ENCODE measurements at places on chromosomes 13 and 19. TPM values are rescaled to one million over a fixed set of nuclear protein-coding genes. Genes with fewer than 3 reads are reported as not detected.
A peak's percentile ranks its signal among the peaks of the same experiment; 100 is the strongest.

- no peak for ATAC-seq
Measured at GRCh38 chr13:76882431-76882830, 3.8 kb downstream of the KCTD12 start.

DNA sequence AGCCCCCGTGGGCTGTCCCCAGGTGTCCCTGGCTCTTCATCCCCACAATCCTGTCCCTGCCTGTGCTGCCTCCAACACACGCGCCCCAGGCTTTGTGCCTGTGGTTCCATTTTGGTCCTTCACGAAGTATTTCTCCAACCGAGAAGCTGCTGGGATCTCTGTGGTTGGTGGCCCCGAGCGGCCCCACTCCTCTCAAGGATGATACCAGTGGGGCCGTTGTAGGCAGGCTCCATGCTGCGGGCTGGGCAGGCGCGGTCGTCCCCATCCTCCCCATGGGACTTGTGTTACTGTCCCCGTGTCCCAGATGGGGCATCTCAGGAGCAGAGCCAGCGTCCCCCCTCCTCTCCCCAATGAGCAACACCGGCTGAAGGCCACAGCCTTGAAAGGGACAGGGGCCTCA lies 3.7 kb upstream of the ZNF554 start:
- ATAC-seq, result no peak

GRCh38 chr13:60118696-60119400 lies 44.9 kb downstream of the DIAPH3 start:
- no peak for ATAC-seq

GRCh38 chr19:40721936-40722661 lies 5.2 kb downstream of the ITPKC start:
- peak; percentile 14 for ATAC-seq

- ATAC-seq, result no peak
Measured at GRCh38 chr13:50916701-50917184, 7.2 kb downstream of the RNASEH2B start.

DNA sequence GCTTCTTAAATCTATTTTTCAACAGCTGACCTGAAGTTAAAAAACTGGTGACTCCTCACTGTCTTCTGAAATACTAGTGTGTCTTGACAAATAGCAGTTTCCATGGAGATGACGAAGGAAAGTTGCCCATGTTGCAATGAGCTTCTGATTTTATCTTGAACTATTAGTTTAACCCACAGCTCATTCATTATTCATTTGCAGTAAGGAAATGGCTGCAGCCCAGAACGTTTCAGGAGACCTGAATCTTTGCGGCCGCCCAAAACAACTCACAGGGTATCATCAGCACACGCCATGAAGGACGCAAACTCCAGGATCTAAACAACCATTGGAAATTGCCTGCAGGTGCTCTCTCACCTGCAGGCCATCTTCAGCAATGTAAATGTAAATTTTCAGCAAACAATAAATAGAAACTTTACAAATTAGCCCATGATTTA lies 142.5 kb downstream of the DCLK1 start:
- ATAC-seq, result no peak

DNA sequence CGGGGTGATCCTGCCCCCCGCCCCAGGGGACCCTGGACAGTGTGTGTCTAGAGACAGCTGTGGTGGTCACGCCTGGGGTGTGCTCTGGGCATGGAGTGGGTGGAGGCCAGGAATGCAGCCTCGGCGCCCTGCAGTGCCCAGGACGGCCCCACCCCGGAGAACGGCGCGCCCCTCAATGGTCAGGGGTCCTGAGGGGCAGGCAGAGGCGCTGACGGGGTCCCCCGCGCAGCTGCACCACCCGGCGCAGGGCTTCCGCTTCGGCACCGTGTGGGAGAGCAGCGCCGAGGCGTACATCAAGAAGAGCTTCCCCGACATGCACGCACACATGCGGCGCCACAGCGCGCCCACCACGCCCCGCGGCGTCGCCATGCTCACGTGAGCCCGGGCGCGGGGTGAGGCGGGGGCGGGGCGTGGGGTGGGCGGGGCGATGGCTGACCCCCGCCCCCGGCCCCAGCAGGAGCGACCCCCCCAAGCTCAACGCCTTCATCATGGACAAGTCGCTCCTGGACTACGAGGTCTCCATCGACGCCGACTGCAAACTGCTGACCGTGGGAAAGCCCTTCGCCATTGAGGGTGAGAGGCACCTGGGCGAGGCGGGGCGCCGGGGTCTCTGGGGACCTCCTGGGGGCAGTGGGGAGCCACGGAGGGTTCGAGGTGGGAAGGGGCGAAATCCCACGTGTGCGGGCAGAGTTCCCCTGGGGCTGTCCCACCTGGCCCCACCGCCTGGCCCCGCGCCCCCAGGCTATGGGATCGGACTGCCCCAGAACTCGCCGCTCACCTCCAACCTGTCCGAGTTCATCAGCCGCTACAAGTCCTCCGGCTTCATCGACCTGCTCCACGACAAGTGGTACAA lies 7.4 kb downstream of the GRIN3B start:
- no peak for ATAC-seq

GRCh38 chr13:114030666-114031610 lies 57.1 kb upstream of the C13orf46 start:
- peak; percentile 6 for ATAC-seq

DNA sequence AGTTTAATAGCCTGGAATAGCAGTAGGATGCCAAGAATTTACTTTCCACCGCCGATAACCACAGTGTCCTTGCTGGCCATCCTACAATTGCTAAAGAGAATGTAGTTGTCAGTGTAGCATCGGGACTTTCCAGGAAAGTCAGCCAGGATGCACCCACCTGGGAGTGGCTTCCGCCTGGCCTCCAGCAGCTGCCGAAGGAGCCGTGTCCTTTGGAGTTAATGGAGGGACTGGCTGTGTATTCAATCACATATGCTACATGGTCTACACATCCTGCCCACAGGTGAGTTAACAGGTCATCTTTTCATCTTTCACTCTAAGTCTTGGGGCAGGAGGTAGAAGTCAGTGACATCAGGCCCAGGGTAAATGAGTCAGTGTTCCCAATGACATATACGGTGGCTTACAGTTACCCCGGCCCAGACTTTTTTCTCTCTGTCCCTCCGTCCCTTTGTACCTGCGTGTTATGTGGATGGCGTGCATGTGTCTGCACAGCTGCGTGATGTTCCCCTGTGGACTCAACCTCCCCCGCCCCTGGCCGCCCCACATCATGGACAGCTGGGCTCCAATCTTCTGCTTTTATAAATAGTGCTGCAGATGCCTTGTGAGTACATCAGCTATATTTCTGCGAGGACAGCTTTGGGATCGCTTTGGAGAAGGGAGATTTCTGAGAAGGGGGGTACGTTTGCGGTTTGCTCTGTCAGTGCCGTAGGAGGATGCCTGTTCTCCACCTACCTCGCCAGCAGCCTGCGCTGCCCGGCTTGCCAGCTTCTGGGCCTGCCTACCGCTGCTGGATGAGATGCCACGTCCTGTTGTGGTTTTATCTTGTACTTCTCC lies 63.1 kb downstream of the ATP11A start:
- peak; percentile 99 for ATAC-seq

- ATAC-seq, result no peak
Measured at GRCh38 chr13:42478531-42479156, 95.3 kb upstream of the TNFSF11 start.

GRCh38 chr13:49645451-49645850 lies 17.1 kb downstream of the ARL11 start:
- peak; percentile 18 for ATAC-seq

DNA sequence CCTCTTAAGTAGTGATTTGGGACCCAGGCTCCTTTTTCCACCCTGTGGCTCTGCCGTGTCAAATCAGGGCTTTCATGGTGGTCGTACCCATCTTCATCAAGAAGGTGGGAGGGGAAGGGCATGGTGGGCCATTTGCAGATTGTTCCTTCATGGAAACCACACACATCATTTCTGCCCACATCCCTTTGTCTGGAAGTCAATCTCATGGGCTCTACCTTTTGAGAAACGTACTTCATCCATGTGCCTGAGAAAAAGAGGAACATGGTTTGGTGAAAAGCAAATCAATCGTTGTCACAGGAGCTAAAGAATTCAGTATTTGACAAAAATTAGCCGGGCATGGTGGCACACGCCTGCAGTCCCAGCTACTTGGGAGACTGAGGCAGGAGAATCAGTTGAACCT lies 233.4 kb downstream of the FOXO1 start:
- ATAC-seq, result no peak

DNA sequence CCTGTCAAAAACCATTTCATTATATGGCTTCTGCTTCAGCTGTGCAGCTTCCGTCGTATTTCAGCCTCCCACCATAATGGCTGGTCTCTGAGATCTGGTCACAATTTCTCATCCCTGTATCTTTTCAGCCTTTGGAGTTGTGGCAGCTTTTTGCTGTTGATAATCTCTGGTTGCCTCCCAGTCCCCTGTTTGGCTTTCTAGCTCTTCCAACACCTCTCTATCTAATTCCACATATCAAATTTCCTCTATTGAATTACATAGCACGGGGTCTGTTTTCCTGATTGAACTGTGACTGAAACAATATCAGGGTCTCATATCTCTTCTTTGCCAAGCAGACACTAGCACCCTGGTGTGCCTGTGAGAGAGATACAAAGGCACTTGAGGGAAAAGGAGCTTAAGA lies 222.1 kb upstream of the OBI1 start:
- no peak for ATAC-seq

DNA sequence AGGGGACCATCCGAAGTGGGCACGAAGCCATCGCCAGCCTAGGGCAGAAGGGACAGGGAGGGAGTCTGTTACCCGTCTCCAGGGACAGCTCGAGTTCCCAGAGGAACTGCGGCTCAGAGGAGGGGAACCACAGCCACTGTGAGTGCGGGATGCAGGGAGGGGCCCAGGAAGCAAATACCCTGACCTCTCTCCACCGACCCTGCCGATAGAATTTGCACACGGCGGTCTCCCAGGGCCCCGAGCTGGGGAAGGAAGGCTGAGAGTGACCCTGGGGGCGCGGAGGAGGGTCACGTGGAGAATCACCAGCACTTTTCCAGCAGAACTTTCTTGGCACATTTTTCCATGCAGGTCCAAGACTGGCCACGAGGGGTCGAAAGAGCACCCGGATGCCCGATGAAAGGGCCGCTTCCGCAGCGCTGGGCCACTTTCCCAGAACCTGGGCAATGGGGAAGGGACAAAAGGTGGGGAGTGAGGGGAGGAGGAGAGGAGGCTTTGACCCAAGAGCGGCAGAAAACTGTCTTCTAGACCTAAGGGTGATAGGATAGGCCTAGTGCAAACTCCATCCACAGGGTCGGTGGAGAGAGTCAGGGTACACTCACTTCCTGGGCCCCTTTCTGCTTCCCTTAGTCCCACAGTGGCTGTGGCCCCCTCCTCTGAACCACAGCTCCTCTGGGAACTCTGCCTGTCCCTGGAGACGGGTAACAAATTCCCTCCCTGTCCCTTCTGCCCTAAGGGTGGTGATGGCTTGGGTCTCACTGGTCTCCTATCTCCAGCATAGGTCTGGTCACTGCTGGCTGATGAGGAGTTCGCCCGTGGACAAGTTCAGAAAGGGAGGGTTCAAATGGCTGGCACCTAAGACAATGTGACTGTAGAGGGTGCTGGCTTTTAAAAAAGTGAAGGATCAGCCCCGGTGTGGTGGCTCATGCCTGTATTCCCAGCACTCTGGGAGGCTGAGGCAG lies 5.3 kb upstream of the GPR4 start:
- peak; percentile 70 for ATAC-seq

GRCh38 chr13:110637747-110638146 lies 22.4 kb downstream of the NAXD start:
- no peak for ATAC-seq

- ATAC-seq, result no peak
Measured at GRCh38 chr19:18122860-18123795, 25.6 kb downstream of the MAST3 start.

DNA sequence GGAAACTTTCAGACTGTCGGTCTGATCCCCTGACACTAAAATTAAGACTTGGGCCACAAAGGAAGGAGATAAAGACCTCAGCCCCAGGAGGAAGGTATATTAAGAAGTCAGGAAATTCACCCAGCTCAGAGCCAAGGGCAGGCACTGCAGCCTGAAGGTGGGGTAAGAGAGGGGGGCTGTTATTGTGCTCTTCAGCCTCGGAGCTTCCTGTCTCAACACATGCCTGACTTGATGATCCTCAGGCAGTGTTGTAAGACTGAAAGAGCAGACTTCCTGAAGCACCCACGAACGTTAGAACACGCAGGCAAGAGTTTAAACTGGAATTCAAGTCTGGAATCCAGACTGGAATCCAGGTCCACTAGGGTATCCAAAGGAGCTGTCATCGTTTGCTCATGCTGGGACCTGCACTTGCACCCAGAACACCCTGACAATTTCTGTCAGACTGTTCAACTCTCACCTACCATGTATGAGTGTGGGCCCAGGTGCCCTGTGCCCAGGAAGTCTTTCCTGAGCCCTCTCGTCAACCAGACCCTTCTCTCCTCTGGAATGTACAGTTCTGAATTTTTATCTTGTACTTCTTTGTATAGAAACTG lies 10.7 kb upstream of the FLT1 start:
- ATAC-seq, result no peak

- ATAC-seq, result no peak
Measured at GRCh38 chr13:90068658-90069057, 1278.8 kb upstream of the MIR17HG start.

Gene NLRP9
- not detected for total RNA-seq

Gene TEX26
- total RNA-seq, result not detected

Gene TUBB4A
- 2.6 TPM for total RNA-seq

Gene ZNF799
- 2.4 TPM for total RNA-seq

Gene TTC9B
- total RNA-seq, result 1.1 TPM

Gene PNMA8A
- not detected for total RNA-seq

Gene LRFN3
- total RNA-seq, result 9.8 TPM

Gene FLT3LG
- 77.2 TPM for total RNA-seq

Gene SRRM5
- 0.74 TPM for total RNA-seq

Gene SEMA6B
- 0.05 TPM for total RNA-seq
